Heart left ventricle (tissue), 16 donors: ENCODE measurements at places on chromosomes 2 and 18.
A peak's percentile ranks its signal among the peaks of the same experiment; 100 is the strongest.

- H3K4me3 ChIP-seq = no peak overlapping the region
- no peaks in the 10 kb centered on the region for H3K36me3 ChIP-seq
- peaks cover 21% of the 10 kb centered on the region for H3K4me1 ChIP-seq
- H3K27me3 ChIP-seq = no peaks in the 10 kb centered on the region
- DNase-seq = no peak
These were observed 38.2 kb downstream of the GPD2 start for GRCh38 chr2:156474401-156474800.

- no peak overlapping the region for H3K27ac ChIP-seq
- no peak for DNase-seq
- no peaks in the 10 kb centered on the region for H3K4me1 ChIP-seq
- no peak overlapping the region for H3K4me3 ChIP-seq
These were observed 6.6 kb upstream of the GULP1 start for GRCh38 chr2:188285049-188285448.

- no peaks in the 10 kb centered on the region for H3K4me1 ChIP-seq
- H3K4me3 ChIP-seq = no peak overlapping the region
- no peaks in the 10 kb centered on the region for H3K27me3 ChIP-seq
- no peak for DNase-seq
- no peak overlapping the region for H3K27ac ChIP-seq
These were observed 2186.8 kb upstream of the CELF4 start for GRCh38 chr18:39752351-39752750.

GRCh38 chr2:196987649-196988364 is 61.3 kb upstream of the PGAP1 start:
- DNase-seq = no peak
- peaks cover 23% of the 10 kb centered on the region for H3K4me1 ChIP-seq
- peak overlapping the region; percentile 24 for H3K4me3 ChIP-seq
- H3K36me3 ChIP-seq = no peaks in the 10 kb centered on the region
